IMR-90 (cell line): ENCODE measurements at places on chromosomes 5 and 9. TPM values are rescaled to one million over a fixed set of nuclear protein-coding genes. Genes with fewer than 3 reads are reported as not detected.

GRM6 gene
- not detected in 2 replicates for polyA plus RNA-seq

SKP1 gene
- polyA plus RNA-seq, result 512 and 618 TPM in 2 replicates

SPINK4 gene
- polyA plus RNA-seq, result not detected in 2 replicates

PCDHB14 gene
- polyA plus RNA-seq, result 0.36 and 0.39 TPM in 2 replicates

SH3TC2 gene
- 3.3 and 3.4 TPM in 2 replicates for polyA plus RNA-seq

IPPK gene
- polyA plus RNA-seq, result 25.3 and 26.8 TPM in 2 replicates

DYNC2I2 gene
- polyA plus RNA-seq, result 33.7 and 42.9 TPM in 2 replicates

PAPPA gene
- polyA plus RNA-seq, result 8.3 and 8.6 TPM in 2 replicates

IFNK gene
- not detected in 2 replicates for polyA plus RNA-seq

DNA sequence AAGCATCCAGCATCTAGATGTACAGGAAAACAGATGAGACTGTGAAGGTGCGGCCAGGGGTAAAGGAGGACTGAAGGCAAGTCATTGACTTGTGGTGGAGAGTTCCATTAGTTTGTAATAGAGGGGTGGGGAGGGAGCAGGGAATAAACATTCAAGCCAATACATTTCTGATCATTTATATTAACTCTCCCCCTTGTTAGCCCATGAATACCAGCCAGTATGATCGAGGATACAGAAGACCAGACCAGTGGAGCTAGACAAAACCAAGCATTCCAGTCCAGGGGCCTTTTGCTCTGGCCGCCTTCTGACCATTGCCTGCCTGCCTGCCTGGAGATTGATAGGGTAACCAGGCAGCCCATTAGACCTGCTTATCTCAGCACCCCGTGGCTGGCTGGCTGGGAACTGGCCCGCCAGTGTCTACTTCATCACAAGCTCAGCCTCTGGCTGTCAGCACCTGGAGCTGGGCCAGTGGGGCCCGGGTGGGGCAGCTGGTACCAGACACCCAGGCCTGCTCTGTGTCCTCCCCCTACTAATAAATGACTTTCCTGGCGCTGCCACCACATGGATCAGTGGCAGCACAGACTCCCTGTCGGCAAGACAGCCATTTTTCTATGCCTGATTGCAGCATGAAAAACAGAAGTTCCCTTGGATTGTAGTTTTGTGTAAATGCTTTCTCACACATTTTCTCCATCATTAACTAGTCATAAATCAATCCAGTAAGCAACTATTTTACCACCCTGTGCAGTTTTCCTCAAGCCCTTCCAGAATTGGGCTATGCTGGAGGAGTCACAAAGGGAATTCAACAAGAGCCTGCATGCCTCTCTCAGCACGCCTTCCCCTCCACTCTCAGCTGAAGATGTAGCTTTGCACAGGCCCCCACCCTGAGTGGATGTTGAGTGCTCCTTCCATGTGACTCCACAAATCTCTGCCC is 181.3 kb downstream of the SNCAIP start:
- no peak for DNase-seq
- peaks cover 4% of the 10 kb centered on the region for H3K4me1 ChIP-seq
- no peak overlapping the region for H3K27ac ChIP-seq
- no peaks in the 10 kb centered on the region for H3K27me3 ChIP-seq
- no peaks in the 10 kb centered on the region for H3K36me3 ChIP-seq

GRCh38 chr5:92836855-92837755 is 743.9 kb downstream of the NR2F1-AS1 start:
- no peaks in the 10 kb centered on the region for H3K27me3 ChIP-seq
- H3K4me3 ChIP-seq, result no peak overlapping the region
- H3K4me1 ChIP-seq, result peaks cover 9% of the 10 kb centered on the region

- H3K27me3 ChIP-seq, result no peaks in the 10 kb centered on the region
- DNase-seq, result no peak
- H3K36me3 ChIP-seq, result no peaks in the 10 kb centered on the region
- no peak overlapping the region for H3K4me3 ChIP-seq
- no peak overlapping the region for H3K27ac ChIP-seq
- no peaks in the 10 kb centered on the region for H3K4me1 ChIP-seq
Measured at GRCh38 chr9:123860603-123861002, 69.3 kb downstream of the DENND1A start.

- DNase-seq, result no peak
- no peaks in the 10 kb centered on the region for H3K4me1 ChIP-seq
- no peak overlapping the region for H3K4me3 ChIP-seq
- H3K36me3 ChIP-seq, result no peaks in the 10 kb centered on the region
- no peak overlapping the region for H3K27ac ChIP-seq
Measured at GRCh38 chr5:67875601-67876000, 340.0 kb upstream of the PIK3R1 start.

DNA sequence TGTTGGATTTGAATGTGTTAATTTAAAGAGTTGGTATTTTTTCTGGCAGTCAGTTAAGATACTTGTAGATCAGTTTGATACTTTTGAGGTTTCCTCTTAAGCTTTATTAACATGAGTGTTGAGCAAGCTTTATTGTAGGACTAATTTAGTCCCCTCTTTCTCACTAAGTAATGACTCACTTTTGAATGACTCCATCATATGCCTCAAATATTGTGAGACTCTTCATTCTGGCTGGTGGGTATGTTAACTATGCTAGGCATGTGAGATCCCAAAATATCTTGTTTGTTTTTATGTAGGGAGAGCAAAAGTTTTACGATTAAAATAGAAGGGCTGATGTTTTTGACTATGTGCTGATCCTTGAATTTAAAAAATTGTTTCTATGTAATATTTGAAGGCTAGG is 355.7 kb downstream of the IZUMO3 start:
- H3K36me3 ChIP-seq, result no peaks in the 10 kb centered on the region
- no peaks in the 10 kb centered on the region for H3K4me1 ChIP-seq
- no peak overlapping the region for H3K27ac ChIP-seq
- no peak for DNase-seq
- no peaks in the 10 kb centered on the region for H3K27me3 ChIP-seq

- no peak overlapping the region for H3K27ac ChIP-seq
- no peaks in the 10 kb centered on the region for H3K36me3 ChIP-seq
- no peak overlapping the region for H3K4me3 ChIP-seq
Measured at GRCh38 chr9:903886-904285, 62.4 kb downstream of the DMRT1 start.

- no peak for DNase-seq
- H3K4me3 ChIP-seq, result no peak overlapping the region
- no peaks in the 10 kb centered on the region for H3K4me1 ChIP-seq
Measured at GRCh38 chr5:147830035-147830434, 1.4 kb downstream of the SPINK1 start.

DNA sequence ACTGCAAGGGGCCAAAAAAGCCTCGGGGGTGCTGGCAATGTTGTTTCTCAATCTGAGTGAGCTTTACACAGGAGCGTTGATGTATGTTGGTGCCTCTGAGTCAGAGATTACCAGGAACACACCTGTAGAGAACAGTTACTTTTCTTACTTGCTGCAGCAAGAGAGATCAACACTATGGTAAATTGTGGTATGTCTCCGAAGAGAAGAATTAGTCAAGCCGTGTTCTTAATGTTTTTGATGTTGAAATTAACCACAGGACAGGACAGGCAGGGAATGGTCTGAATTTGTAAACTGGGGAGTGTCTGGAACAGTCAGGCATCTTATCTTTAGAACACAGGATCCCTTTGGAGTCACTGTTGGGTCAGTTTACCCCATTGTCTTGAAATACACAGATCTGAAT is 285.7 kb downstream of the DNAH5 start:
- H3K4me1 ChIP-seq, result peaks cover 6% of the 10 kb centered on the region; the same call in 1 of the 2 replicates
- no peaks in the 10 kb centered on the region for H3K36me3 ChIP-seq
- no peaks in the 10 kb centered on the region for H3K27me3 ChIP-seq
- no peak overlapping the region for H3K27ac ChIP-seq
- DNase-seq, result no peak
- no peak overlapping the region for H3K4me3 ChIP-seq

DNA sequence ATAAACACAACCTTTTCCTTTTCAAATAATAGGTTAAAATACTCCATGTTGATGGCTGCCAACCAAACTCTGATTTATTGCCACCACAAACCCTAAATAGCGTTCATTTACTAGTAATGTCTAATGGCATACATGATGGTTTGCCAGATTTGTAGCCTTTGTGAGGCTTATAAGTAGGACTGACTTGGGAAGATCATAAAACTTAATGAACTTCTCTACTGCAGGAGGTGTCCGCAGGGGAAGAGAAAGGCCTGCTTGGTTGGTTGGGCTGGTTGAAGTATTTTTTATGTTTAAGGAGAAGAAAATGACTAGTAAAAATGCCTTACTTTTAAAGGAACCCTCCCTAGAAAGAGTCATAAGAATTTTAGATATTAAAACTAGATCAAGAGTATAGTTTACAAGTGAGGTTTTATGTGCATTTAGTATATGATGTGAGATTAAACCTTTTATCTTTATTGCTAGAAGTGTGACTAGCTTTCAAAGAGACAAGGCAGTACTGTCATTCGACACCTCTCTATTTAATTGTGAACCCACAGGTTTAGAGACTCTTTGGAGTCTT is 5.0 kb downstream of the PBX3 start:
- H3K36me3 ChIP-seq, result peaks cover 2% of the 10 kb centered on the region; the same call in 1 of the 2 replicates
- no peaks in the 10 kb centered on the region for H3K27me3 ChIP-seq
- H3K4me1 ChIP-seq, result no peaks in the 10 kb centered on the region
- no peak overlapping the region for H3K27ac ChIP-seq
- no peak for DNase-seq

GRCh38 chr9:85041466-85042137 is 372.1 kb downstream of the NTRK2 start:
- H3K4me3 ChIP-seq, result no peak overlapping the region
- H3K27me3 ChIP-seq, result no peaks in the 10 kb centered on the region
- H3K4me1 ChIP-seq, result no peaks in the 10 kb centered on the region

- no peaks in the 10 kb centered on the region for H3K27me3 ChIP-seq
- no peak for DNase-seq
- no peak overlapping the region for H3K4me3 ChIP-seq
- peaks cover 23% of the 10 kb centered on the region for H3K4me1 ChIP-seq
- H3K27ac ChIP-seq, result no peak overlapping the region
Measured at GRCh38 chr9:111914749-111915424, 18.3 kb downstream of the UGCG start.

GRCh38 chr5:166251786-166252185 is 2039.7 kb upstream of the WWC1 start:
- H3K4me1 ChIP-seq, result no peaks in the 10 kb centered on the region
- H3K4me3 ChIP-seq, result no peak overlapping the region
- H3K27me3 ChIP-seq, result no peaks in the 10 kb centered on the region
- H3K36me3 ChIP-seq, result no peaks in the 10 kb centered on the region
- DNase-seq, result no peak

DNA sequence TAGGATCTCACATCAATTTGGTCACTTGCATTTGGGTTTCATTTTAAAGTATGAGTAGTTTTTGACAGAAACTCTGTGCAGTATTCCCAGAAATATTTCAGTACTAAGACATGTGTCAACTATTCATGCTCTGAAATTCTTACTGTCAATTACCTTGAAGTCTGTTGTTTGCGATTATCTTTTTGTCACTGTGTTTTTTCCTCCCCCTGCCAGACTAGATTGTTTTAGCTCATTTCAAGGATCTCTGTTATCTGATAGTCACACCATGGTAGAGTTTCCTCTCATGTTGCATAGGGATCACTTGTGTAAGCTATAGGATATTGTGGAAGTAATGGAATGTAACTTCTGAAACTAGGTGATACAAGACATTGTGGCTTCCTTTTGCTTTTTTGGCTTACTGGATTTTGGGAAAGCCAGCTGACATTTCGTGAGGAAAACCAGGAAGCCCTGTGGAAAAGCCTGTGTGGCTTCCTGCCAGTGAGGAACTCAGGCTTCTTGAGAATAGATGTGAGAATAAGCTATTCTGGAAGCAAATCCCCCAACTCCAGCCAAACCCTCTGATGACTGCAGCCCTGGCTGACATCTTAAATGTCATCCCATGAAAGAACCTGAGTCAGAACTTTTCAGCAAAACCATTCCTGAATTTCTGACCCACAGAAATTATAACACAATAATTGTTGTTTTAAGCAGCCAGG is 122.2 kb downstream of the FGF10 start:
- H3K4me1 ChIP-seq, result no peaks in the 10 kb centered on the region
- H3K36me3 ChIP-seq, result no peaks in the 10 kb centered on the region
- no peaks in the 10 kb centered on the region for H3K27me3 ChIP-seq
- H3K27ac ChIP-seq, result no peak overlapping the region

- H3K27me3 ChIP-seq, result no peaks in the 10 kb centered on the region
- peak overlapping the region; percentile 88 for H3K27ac ChIP-seq
- peak overlapping the region; percentile 63 for H3K4me3 ChIP-seq
Measured at GRCh38 chr5:176447591-176447977, 601 bp upstream of the FAF2 start.

- H3K27me3 ChIP-seq, result no peaks in the 10 kb centered on the region
- H3K4me3 ChIP-seq, result no peak overlapping the region
- no peak overlapping the region for H3K27ac ChIP-seq
- peaks cover 6% of the 10 kb centered on the region for H3K4me1 ChIP-seq
Measured at GRCh38 chr9:127588740-127589506, 23.2 kb upstream of the STXBP1 start.

GRCh38 chr5:56078278-56079156 is 83.8 kb upstream of the IL6ST start:
- H3K4me3 ChIP-seq, result no peak overlapping the region
- peak overlapping the region; percentile 13; the same call in 1 of the 2 replicates for H3K27ac ChIP-seq
- DNase-seq, result peak; percentile 41
- H3K36me3 ChIP-seq, result no peaks in the 10 kb centered on the region

GRCh38 chr9:108536836-108537601 is 318.8 kb downstream of the ACTL7B start:
- no peaks in the 10 kb centered on the region for H3K27me3 ChIP-seq
- no peak overlapping the region for H3K27ac ChIP-seq
- H3K4me1 ChIP-seq, result peaks cover 10% of the 10 kb centered on the region
- no peaks in the 10 kb centered on the region for H3K36me3 ChIP-seq

GRCh38 chr5:15008476-15008875 is 136.9 kb upstream of the ANKH start:
- H3K4me1 ChIP-seq, result peaks cover 8% of the 10 kb centered on the region
- H3K36me3 ChIP-seq, result no peaks in the 10 kb centered on the region
- peaks cover 2% of the 10 kb centered on the region; the same call in 1 of the 2 replicates for H3K27me3 ChIP-seq
- no peak overlapping the region for H3K4me3 ChIP-seq
- peak; percentile 98 for DNase-seq

DNA sequence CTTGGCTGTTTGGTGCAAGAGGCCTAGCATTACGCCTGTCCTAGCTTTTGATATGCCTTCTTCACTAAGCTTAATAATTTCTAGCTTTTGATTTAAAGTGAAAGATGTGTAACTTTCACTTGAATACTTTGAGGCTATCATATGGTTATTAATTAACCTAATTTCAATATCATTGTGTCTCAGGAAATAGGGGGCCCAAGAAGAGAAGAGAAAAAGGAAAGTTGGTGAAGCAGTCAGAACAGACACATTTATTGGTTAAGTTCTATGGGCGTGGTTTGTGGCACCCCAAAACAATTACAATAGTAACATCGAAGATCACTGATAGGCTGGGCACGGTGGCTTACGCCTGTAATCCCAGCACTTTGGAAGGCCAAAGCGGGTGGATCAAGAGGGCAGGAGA is 40.9 kb upstream of the F2RL2 start:
- no peak overlapping the region for H3K27ac ChIP-seq
- peaks cover 3% of the 10 kb centered on the region; the same call in 1 of the 2 replicates for H3K4me1 ChIP-seq
- H3K36me3 ChIP-seq, result no peaks in the 10 kb centered on the region
- H3K4me3 ChIP-seq, result no peak overlapping the region
- no peaks in the 10 kb centered on the region for H3K27me3 ChIP-seq
- DNase-seq, result no peak
